ENCODE measurements at places on chromosomes 1 and 21.

GRCh38 chr1:113732802-113733201 lies 26.5 kb downstream of the PHTF1 start:
- DNase-seq, result no peak

DNA sequence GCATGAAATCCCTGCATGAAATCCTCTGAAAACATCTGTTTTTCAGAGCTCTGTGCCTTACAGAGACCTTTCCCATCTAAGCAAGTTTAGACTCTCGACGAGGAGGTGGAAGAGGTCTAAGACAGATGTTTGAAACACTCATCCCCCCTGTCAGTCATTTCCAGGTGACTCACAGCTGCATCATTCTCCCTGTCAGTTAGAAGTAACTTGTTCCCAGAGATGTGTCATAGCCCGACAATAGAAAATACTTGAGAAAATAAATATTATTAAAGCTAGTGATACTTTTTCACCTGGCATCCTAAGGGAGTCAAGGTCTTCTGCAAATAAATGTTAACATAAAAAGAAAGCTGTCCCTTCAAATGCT lies 41.6 kb upstream of the SEC16B start:
- DNase-seq, result no peak

- DNase-seq, result no peak
Measured at GRCh38 chr1:202200112-202200548, 6.5 kb downstream of the LGR6 start.

DNA sequence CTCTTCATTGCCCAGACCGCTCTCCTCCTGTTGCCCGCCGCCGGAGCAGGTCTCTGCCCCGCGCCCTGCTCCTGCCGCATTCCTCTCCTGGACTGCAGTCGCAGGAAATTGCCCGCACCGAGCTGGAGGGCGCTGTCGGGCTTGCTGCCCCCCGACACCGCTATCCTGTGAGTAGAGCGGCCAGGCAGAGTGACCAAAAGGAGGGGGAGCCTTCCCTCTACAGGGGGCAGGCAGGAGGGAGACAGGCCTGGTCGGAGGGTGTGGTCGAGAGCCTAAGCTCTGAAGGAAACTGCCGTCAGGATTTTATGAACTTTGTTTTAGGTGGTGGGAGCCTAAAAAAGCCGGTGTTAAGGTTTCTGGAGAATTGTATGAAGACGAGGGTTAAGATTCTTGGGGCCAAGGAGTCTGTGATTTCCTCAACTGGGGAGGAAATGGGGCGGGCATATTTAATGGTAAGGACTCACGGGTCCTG lies 517 bp downstream of the LRIG2 start:
- DNase-seq, result no peak

DNA sequence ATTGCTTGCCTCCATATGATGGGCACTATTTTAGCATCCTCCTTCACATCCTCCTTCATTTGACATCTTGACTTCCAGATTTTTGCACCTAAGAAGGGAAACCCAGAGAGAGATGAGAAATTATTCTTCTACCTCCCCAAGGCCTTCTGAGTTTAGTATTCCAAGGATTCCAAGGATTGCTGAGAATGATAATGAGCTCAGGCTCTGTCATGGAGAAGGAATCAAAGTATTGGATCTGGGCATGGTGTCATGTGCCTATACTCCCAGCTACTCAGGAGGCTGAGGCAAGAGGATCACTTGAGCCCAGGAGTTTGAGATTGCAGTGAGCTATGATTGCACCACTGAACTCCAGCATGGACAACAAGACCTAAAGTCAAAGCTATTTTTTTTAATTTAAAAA lies 26.6 kb upstream of the ZNF281 start:
- DNase-seq, result no peak

GRCh38 chr1:84708031-84708430 lies 17.8 kb upstream of the SSX2IP start:
- DNase-seq, result no peak

GRCh38 chr1:46575778-46576177 lies 24.3 kb upstream of the KNCN start:
- no peak for DNase-seq

DNA sequence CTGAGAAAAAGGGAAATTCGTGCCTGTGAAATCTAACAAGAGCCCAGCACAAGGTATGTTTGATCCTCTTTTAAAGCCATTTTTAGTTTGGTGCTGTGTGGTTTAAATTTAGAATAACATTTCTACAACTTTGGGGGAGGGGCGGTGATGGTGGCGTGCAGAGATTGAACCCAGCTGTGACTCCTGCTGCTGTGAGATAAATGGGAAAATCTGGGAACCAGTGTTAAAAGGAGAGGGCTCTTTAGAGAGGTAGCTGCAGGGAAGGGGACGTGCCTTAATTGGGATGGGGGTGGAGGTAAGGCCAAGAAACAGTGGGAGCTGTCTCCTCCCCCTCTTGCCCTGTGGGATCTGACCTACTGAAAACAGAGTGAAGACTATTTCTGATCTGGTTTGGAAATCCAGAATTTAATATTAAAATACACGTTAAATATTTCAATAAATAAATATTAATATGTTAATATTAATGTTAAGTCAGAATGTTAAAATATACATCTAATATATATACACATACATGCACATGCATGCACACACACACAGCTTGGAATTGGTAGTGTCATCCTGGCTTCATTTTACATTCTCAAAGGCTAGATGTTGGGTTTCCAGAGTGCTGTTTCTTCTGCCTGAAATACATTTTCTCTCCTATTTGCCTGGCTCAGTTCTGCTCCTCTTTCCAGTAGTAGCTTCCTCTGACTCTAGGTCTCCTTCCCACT lies 30.1 kb upstream of the DNAJC6 start:
- DNase-seq, result no peak

GRCh38 chr1:117648015-117648414 lies 42.2 kb downstream of the TENT5C start:
- DNase-seq, result no peak

DNA sequence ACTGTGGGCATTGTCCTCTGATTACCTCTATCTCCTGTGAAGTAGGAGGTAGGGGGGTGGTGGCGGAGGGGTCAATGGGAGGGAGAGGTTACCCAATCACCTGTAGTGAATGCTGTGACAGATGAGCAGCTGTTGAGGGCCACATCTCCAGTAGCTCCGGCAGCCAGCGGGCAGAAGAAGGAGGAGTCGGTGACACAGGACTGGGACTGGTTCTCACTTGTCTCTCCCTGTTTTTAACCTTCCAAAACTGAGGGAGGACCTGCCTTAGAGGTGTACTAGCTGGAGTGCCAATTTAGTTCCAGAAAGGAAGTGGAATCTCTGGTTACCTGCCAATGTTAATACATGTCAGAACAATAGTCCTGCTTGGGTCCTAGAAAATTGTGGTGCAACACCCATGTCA lies 56.2 kb upstream of the ENAH start:
- DNase-seq, result no peak

- no peak for DNase-seq
Measured at GRCh38 chr21:42513151-42513984, at the start of gene SLC37A1. TSS of gene SLC37A1 (plus strand) at chr21:42513852. CDS start at chr21:42518455, 4,603 bp downstream.

DNA sequence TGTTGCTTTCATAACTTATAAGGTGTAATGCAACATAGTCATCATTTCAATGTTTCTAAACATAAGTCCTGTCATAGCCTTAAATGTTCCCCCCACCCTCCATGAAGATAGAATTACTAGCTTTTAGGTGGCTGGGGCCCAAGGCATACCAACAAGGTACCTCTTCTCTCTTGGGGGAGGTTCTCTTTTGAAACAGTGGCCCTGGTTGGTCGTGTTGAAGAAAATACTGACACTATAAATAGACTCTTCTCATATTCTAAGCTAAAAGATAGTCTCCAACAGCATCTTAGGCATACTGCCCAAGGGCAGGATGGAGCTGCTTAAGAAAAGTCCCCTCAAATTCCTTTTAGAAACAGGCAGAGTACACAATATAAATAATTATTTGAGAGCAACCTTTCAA lies 255.0 kb downstream of the FAF1 start:
- no peak for DNase-seq

DNA sequence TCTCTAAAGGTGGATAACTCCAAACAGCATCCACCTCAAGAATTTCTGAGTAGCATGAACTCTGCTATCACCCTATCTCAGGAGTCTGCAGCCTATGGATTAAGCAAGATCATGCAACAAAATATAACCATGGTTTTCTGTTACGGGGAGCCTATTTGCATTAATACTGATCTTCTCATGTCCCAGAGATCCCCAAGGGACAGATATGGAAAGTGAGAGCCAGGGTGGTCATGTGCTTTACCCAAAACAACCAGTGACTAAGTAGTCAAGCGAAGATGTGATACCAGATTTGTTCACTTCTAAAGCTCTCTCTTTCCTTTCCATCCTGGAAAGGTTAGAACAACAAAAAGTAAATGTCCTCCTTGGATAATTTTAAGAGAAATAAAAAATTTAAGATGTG lies 125.1 kb downstream of the PRRX1 start:
- no peak for DNase-seq

DNA sequence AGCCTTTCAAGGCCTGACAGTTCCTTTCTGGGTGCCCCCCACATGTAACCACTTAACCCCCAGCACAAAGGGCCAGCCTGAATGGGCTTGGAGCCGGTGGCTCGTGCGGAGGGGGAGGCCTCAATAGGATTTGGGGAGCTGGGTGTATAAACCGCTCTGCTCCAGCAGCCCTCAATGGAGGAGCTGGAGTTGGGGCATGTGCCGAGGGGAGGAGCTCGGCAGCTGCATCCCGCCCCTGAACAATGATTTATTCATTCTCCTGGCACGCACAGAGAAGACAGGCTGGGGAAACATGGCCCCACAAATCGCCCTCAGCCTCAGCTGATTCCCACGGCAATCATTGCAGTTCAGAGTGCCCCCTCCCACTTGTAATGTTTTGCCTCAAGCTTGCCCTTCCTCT lies 6.9 kb upstream of the C1orf216 start:
- DNase-seq, result no peak
